Stimulated activated CD4-positive, alpha-beta T cell treated with anti-CD3 and anti-CD28 coated beads, Interleukin-1b, Interleukin-23, amount 100 ng/mL, for 1 hour (primary cell): ENCODE measurements at places on chromosomes 5 and 9.

DNA sequence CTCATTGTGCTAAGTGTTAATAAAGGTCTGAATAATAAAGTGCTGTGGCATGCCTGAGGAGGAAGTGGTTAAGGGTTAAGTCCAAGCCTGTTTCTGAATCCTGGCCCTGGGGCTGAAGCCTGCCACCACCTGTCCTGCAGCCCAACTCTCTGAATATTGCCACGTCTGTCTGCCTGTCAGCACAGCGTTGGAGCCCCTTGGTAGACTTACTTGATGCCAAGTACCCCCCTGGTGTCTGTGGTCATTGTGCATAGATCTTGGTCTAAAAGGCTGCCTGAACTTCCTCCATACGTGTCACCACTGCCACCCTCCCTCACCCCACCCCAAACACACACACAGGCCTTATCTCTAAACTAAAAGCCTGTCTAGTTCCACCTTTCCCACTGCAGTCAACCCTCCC, 35.4 kb upstream of the SLC2A8 start:
- DNase-seq: no peak

DNA sequence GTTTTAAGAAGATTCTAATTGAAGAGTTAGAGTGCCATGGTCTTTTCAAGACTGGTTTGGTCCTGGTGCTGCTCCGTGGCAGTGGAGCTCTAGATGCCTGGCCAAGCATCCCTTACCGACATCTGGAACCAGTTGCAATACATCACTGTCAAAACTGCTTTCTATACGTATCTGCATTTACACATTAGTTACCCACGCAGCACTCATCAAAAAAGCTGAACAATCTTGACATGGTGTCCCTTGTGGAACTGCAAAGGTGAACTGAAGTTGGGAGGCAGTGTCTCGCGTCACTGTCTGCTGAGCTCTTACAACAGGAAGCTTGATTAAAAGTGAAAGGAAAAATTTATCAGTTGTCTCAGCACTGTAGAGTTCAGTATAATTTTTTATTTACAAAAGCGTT, 82.6 kb downstream of the PBX3 start:
- no peak for DNase-seq

- no peak for DNase-seq
Measured at GRCh38 chr9:115146581-115147021, 28.6 kb upstream of the TNC start.

- DNase-seq: no peak
Measured at GRCh38 chr9:75108571-75108970, 20.3 kb downstream of the OSTF1 start.

DNA sequence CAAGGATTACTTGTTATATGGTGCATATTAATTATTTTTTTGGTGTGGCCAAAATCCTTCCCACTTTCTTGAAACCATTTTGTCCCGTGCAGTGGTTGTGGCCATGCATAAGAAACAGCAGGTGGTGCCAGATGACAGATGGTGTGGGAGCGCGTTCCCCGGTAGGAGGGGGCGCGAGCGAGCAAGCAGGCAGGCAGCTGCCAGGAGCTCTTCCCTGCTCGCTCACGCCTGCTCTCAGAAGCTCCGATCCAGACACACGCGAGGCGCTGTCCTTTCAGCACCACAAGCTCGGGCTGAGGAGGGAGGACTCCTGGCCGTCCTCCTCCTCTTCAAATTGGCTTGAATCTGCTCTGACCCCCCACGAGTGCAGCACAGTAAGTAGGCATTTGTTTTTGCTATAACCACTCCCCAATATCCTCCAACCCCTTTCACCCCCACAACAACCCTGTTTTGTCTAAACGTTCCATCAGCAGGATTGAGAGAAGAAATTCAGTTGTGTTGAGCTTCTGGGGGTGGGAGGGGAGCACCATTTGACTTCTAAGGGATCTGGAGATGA, at the start of gene NSG2:
TSS of gene NSG2 (plus strand) at position 237 of the 556 bp plus-strand sequence. CDS start 1,050 bp downstream, outside the sequence.
- DNase-seq: no peak
